ENCODE measurements at places on chromosomes 4 and X.

DNA sequence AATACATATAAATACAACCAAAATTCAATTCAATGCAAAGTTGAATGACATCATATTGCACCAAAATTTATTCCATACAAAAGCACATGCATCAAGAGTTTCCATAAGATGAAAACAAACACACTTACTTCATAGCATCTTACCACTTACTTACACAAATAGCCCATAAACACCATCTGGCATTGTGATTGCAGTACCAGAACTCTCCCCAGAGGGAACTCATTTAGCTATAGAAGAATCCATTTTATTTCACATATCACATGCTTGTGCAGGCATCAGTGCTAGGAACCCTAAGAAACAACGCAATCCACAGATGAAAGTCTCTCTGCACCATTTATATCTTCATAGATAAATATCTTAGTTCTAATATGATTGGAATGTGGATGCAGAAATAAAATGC, 77.9 kb downstream of the SLC7A11 start:
- no peak for DNase-seq

DNA sequence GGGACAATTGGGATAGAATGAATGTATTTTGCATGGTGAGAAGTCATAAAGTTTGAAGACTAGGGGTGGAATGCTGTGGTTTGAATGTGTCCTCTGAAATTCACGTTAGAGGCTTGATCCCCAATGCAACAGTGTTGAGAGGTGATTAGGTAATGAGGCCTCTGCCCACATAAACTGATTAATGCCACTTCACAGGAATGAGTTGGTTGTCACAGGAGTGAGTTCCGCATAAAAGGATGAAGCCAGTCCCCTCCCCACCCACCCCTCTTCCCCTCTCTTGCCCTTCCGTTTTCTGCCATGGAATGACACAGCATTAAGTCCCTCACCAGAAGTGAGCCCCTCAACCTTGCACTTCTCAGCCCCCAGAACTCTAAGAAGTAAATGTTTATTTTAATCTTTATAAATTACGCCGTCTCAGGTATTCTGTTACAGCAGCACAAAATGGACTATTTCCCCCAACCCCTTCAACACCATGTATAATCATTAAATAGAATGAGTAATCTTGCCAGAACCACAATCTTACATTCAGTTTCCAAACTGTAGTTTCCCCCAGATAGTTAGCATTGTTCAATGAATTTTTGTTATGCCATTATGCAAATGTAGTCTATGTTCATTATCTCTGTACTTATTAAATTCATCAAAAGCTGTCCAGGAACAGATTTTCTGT, 5.5 kb upstream of the MMAA start:
- no peak for DNase-seq

GRCh38 chrX:46620505-46620904, 46.9 kb downstream of the CHST7 start:
- no peak for DNase-seq

DNA sequence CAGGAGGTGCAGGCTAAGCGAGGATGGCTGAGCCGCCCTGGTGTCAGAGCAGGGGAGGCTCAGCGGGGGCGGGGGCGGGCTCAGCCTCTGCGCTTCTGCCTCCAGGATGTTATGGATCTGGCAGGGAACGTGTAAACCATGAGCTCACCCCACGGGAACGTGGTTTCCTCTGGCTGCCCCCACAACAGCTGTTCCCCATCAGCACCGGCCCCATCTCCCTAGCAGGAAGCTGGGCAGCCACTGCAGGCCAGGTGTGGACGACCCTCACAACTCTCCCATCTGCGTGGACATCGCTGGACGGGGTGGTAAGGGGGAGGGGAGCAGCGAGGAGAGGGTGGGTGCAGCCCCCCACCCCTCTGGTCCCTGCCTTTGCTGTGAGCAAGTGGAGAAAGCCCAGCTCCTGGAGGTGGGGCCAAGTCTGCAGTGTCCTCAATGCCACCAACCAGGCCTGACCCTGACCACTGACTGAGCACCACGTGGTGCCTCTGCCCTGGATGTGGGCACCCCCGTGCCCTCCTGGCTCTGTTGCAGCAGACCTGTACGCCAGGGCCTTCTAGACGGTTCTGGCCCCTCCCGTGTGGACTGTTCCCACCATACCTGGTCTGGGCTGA, 28.1 kb upstream of the SPON2 start:
- no peak for DNase-seq

GRCh38 chr4:74431113-74431826, 13.7 kb upstream of the AREG start:
- no peak for DNase-seq

GRCh38 chr4:173213296-173213695, 44.7 kb downstream of the GALNT7 start:
- no peak for DNase-seq

- DNase-seq: no peak
These were observed 169.2 kb downstream of the TMA16 start for GRCh38 chr4:163663454-163664225.

DNA sequence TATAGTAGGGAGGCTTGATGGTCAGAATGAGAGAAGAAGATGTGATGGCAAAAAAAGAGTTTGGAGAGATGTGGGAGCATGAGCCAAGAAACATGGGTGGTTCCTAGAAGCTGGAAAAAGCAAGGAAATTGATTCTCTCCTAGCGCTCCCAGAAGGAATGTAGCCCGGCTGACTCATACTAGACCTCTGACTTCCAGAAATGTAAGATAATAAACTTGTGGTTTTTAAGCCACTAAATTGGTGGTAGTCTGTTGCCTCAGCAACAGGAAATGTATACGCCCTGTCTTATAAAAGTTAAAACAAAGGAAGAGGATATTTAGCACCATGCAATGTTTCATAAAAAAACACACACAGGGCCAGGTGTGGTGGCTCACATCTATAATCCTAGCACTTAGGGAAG, 182.7 kb upstream of the PCDH7 start:
- DNase-seq: peak; percentile 55

DNA sequence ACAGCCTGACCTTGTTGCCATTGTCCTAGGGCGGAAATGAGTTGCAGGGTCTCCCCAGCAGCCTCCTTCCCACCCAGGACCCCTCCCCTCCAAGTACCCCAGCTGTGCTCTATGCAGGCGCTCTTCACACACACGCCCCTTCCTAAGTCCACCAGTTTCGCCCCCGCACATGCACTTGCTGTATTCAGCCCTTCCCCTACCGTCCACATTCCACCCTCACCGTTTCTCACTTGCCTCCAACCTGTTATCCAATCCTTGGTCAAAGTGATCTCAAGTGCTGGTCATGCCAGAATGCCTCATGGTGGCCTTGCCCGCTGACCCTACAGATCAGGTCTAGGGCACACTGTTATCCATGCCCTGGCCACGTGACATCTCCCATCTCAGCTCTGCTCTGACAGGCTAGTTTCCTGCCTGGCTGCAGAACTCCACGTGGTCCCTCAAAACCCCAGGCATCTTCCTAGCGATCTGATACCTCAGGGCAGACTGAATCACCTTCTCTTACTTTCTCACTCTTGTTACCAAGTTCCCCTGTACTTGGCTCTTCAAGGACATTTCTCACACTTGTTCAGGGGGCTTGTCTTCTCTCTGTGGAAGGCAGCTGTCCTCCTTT, 39.7 kb downstream of the NSG1 start:
- no peak for DNase-seq

GRCh38 chr4:15116509-15117079, 114.3 kb downstream of the CPEB2 start:
- DNase-seq: no peak

DNA sequence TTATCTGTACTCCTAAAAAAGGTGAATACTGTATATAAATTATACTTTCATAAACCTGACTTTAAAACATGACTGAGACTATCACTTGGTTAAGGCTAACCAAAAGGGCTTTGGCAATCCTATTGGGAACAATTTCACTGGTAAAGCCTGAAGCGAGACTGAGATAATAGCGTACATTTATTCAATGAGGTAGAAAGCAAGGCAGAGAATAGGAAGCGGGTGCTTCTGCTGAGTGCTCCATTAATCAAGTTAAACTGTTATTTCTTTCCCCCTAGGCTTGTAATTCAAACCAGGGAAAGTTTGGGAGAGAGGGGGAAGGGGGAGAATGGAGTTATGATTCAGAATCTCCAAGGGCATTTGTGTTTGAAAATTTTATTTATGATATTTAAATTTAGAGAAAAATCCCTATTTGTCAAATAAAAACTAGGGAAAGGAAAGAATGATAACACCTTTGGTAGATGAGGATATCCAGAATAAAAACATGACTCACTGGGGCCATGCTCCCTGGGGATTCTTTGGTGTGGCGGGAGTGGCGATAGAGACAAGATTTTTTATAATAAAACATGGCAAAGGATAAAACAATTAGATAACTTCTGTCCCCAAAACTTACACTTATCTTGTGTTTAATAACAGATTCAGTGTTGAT, 34.6 kb upstream of the SORBS2 start:
- no peak for DNase-seq

GRCh38 chr4:118141240-118141639, 107.0 kb downstream of the NDST3 start:
- DNase-seq: no peak

DNA sequence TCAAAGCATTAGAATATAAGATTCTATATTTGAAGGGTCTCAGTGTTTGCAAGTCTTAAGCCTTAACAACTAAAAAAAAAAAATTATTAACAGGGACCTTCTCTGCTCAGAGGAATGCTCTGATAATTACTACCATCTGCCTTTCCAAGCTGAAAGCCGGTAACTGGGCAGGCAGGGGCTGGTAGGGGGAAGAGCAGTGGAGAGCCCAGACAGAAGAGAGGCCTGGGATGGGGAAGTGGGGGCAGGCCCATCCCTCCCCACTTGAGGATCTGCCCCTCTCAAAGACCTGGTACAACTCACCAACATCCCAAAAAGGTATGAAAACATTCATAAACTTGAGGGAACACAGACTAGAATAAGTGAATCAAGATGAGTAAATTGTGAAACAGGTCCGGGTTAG, 113.9 kb downstream of the QDPR start:
- DNase-seq: no peak
